Activated CD8-positive, alpha-beta T cell treated with anti-CD3 and anti-CD28 coated beads, Interleukin-2, amount 10 ng/mL, durations not matched to agents 7 days and 5 days (primary cell): ENCODE measurements at places on chromosomes 1 and 21.

- H3K36me3 ChIP-seq = no peaks in the 10 kb centered on the region
- H3K27ac ChIP-seq = no peak overlapping the region
- no peak overlapping the region for H3K4me3 ChIP-seq
- H3K27me3 ChIP-seq = peaks cover 8% of the 10 kb centered on the region
- DNase-seq = no peak
- H3K4me1 ChIP-seq = no peaks in the 10 kb centered on the region
Measured at GRCh38 chr1:47940779-47941178, 56.4 kb downstream of the TRABD2B start.

- peak overlapping the region; percentile 86 for H3K4me3 ChIP-seq
- H3K27ac ChIP-seq = peak overlapping the region; percentile 82
- H3K36me3 ChIP-seq = peaks cover 65% of the 10 kb centered on the region
- H3K27me3 ChIP-seq = no peaks in the 10 kb centered on the region
- peaks cover 69% of the 10 kb centered on the region for H3K4me1 ChIP-seq
Measured at GRCh38 chr1:206558794-206559671, 51.7 kb downstream of the RASSF5 start.

- H3K36me3 ChIP-seq = peaks cover 16% of the 10 kb centered on the region
- peak overlapping the region; percentile 84 for H3K4me3 ChIP-seq
- no peak for DNase-seq
- H3K4me1 ChIP-seq = peaks cover 23% of the 10 kb centered on the region
- peak overlapping the region; percentile 89 for H3K27ac ChIP-seq
- H3K27me3 ChIP-seq = no peaks in the 10 kb centered on the region
Measured at GRCh38 chr1:1308756-1309250, 406 bp downstream of the PUSL1 start.

DNA sequence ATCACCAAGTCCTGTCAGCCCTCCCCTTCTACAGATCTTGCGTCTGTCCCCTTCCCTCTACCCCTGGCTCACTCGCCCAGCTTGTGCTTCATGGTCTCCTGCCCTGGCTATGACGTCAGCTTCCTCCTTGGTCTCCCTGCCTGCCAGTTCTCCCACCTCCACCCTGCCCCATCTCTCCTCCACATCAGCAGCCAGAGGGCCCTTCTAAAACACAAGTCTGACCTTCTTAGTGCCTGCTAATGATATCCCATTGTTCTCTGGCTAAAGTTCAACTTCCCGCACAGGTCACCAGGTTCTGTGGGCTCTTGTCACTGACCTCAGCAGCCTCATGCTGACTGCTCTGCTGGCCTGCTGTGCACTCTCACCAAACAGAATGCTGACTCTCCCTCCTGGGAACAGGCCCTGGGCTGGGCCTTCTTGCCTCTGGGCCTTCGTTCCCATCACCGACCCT, 24.7 kb upstream of the MYCL start:
- H3K4me3 ChIP-seq = no peak overlapping the region
- H3K4me1 ChIP-seq = peaks cover 5% of the 10 kb centered on the region
- DNase-seq = no peak
- H3K36me3 ChIP-seq = no peaks in the 10 kb centered on the region

DNA sequence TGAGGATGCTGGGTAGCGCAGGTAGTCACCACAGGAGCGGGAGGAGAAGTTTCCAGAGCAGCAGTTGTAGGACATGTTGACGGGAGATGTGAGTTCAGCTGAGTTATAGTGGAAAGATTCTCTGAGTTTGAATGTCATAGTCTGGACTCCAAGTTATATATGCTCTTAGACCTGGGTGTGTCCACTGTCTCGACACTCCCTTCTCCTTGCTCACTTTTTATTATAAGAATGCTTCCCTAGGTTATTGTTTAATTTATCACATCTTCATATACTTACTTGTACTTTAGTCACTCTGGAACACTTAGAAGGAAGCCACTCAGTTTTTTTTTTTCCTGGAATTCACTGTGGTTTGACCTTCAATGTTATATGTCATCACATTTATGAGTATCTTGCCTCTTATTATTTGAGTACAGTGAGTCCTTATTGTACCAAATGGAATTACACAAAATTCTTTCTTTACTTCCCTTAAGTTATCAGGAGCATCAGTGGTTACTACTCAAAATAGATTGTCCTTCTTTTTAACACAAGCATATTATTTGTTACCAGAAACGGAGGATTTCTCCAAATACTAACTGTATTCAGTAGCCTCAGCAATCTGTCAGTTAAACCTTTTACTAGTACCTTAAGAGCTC, at the start of gene KRTAP13-2:
TSS of gene KRTAP13-2 (minus strand) at position 133 of the 632 bp plus-strand sequence. CDS start at position 75, 58 bp downstream.
- no peaks in the 10 kb centered on the region for H3K27me3 ChIP-seq
- DNase-seq = no peak
- no peaks in the 10 kb centered on the region for H3K36me3 ChIP-seq
- no peaks in the 10 kb centered on the region for H3K4me1 ChIP-seq
- no peak within 1 kb of the TSS for H3K4me3 ChIP-seq
- no peak within 1 kb of the TSS for H3K27ac ChIP-seq

GRCh38 chr1:200749090-200749489, 10.4 kb downstream of the CAMSAP2 start:
- no peak overlapping the region for H3K27ac ChIP-seq
- DNase-seq = no peak
- peaks cover 7% of the 10 kb centered on the region for H3K27me3 ChIP-seq
- H3K36me3 ChIP-seq = no peaks in the 10 kb centered on the region

- peaks cover 13% of the 10 kb centered on the region for H3K36me3 ChIP-seq
- peaks cover 5% of the 10 kb centered on the region for H3K27me3 ChIP-seq
- H3K27ac ChIP-seq = peak overlapping the region; percentile 87
Measured at GRCh38 chr1:145858238-145858900, 512 bp downstream of the PIAS3 start.

DNA sequence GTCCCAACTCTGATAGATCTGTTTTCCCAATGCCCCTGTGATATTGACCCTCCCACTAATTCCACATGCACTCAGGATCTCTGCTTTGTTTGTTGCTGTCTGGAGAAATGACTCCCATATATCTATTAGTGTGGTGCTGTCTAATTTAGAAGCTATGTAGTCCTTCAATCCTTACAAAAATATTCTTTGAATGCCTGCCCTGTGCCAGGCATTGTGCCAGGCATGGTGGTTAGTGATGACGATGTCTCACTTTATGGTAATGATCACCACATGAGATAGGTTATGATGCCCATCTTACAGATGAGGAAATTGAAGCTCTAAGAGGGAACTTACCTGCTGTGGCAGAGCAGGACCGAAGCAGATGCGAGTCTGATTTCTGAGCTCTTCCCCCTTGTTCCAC, 12.9 kb downstream of the MYOG start:
- no peak overlapping the region for H3K4me3 ChIP-seq
- peaks cover 13% of the 10 kb centered on the region for H3K4me1 ChIP-seq
- no peak for DNase-seq
- H3K27me3 ChIP-seq = peaks cover 23% of the 10 kb centered on the region
- peaks cover 6% of the 10 kb centered on the region for H3K36me3 ChIP-seq
- no peak overlapping the region for H3K27ac ChIP-seq

- H3K4me1 ChIP-seq = no peaks in the 10 kb centered on the region
- no peak overlapping the region for H3K27ac ChIP-seq
- H3K36me3 ChIP-seq = no peaks in the 10 kb centered on the region
Measured at GRCh38 chr1:81201779-81202178, 599.0 kb upstream of the ADGRL2 start.

DNA sequence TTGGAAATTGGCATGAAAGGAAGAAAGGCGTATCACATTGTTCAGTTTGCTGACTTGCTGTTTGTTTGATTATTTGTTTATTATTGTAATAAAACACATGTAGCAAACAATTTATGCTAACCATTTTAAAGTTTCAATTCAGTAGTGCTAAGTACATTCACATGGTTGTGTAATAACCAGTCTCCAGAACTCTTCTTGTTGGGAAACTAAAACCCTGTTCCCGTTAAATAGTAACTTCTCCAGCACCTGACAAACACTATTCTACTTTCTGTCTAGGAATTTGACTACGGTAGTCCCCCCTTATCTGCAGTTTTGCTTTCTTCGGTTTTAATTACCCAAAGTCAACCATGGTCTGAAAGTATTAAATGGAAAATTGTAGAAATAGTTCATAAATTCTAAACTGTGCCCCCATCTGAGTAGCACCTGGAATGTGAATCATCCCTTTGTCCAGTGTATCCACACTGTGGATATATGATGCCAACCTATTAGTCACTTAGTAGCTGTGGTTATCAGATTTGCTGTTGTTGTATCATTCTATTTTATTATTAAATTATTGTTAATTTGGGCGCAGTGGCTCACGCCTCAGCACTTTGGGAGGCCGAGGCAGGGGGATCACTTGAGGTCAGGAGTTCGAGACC, 5.5 kb downstream of the MORC3 start:
- no peak overlapping the region for H3K4me3 ChIP-seq
- peaks cover 41% of the 10 kb centered on the region for H3K36me3 ChIP-seq
- H3K27me3 ChIP-seq = no peaks in the 10 kb centered on the region
- DNase-seq = no peak
